ENCODE measurements at places on chromosomes 16 and 17. TPM values are rescaled to one million over a fixed set of nuclear protein-coding genes. Genes with fewer than 3 reads are reported as not detected.
A peak's percentile ranks its signal among the peaks of the same experiment; 100 is the strongest.

DNA sequence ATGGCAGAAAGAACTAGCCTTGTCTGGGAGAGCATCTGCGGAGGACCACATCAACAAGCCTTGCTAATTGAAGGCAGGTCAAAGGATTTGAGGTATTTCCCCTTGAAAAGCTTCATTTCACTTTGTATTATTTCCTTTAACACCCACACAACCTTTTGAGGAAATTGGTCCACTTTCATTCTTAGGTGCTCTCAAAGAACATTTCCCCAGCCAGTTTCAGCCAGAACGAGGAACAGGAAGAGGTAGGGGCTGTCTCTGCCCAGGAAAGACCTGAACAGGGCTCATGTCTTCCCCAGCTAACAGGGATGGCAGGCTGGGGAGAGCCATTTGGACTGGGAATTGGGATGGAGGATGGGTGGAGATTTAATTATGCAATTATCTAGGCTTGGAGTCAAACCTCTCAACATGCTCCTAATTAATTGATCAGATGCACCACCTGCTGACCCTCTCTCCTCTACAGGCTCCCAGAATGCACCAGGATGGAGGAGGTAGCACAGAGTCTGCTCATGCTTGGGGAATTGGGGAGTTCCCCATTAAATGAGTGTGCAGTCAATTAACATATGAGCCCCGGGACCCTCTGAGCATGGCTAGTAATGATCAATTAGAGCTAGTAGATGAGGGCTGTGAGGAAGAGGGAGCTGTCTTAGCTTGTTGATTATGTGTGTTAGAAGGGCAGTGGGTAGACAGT, 84.6 kb downstream of the GP2 start:
- DNase-seq, result no peak

DNA sequence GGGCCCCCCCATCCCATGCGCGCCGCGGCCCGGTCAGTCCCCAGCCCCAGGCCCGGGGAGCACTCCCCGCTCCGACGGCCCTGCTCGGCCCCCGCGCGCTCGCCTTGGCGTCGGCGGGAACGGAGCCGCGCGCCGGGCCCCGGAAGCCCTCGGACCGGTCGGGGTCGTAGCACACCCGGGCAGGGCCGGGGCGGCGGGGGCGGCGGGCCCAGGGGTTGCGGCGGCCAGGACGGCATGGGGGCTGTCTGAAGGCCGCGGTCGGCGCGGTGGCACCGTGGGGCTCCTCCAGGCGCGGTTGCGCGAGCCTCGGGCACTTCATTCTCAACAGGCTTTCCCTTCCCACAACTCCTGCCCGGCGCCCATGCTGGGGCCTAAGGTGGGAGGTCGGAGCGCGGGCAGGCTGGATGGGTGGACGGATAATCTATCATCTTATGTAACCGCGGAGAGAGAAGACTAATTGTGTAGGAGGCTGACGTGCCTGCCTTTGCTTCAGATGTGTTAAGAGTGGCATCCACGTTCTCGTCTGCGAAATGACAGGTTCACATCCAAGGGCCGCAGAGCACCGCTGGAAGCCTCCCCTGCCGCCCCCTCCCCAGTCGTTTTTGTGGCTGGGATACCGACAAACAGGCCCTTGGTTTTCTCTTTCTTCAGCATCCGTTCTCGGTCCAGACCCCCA, 708 bp downstream of the BAIAP2 start:
- DNase-seq, result peak; percentile 42

- DNase-seq, result no peak
These were observed 15.9 kb downstream of the PSMB3 start for GRCh38 chr17:38768417-38768816.

DNA sequence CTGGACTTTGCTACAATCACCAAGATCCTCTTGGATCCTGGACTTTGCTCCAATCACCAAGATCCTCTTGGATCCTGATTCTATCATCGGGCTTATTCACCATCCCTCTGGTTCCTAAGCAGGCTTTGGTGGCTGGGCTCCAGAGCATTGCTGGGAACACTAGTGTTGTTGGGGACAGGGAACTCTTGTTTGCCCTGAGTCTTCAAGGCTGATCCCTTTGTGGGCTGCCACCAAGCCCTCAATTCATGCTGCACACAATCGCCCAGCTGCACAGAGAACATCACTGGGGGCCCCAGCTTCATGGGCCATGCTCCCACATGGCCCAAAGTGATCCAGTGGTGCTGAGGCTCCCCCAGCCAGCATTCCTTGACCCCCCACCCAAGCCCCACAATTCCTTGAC, 88.3 kb downstream of the TMEM132E start:
- DNase-seq, result no peak

DNA sequence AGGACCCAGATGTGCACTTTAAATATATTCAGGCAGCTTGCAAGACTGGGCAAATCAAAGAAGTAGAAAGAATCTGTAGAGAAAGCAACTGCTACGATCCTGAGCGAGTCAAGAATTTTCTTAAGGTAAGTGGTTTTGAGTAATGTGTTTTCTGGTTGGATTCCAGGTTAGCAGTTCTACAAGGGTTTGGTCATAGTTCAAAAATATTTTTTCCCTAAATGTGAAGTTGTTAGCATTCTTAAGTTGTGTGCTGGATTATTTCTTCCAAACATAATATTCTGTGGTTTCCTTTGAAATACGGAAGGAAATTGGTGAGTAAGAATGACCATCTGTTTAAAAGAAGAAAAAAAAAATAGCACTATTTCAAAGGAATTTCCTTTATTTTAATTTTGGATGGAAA, 38.4 kb downstream of the PTRH2 start:
- no peak for DNase-seq

GRCh38 chr17:51472670-51473205, 212.4 kb downstream of the UTP18 start:
- DNase-seq, result no peak

- no peak for DNase-seq
These were observed 16.4 kb upstream of the ALOX15B start for GRCh38 chr17:8022360-8023003.

- peak; percentile 83 for DNase-seq
These were observed 17.6 kb downstream of the ZNF213 start for GRCh38 chr16:3152277-3152990.

DNA sequence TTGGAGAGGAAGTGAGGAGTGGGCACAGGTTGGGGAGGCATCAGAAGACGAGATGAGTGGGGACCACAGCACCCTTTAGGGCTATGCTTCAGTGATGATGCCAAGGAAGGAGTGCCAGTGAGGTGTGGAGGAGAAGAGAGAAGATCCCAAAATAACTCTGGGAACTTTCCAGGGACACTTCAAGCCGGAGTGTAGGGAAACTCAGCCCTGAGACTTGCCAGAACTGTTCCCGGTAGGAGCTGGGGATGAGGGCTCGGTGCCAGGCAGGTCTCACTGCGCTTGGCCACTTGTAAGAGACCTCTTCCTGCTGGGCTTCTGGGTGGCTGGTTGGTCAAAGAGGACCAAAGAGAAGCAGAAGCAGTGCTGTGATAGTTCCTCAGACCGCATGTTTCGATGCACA, 63.6 kb downstream of the SHISA6 start:
- no peak for DNase-seq

GRCh38 chr17:61477204-61477834, 25.1 kb downstream of the TBX4 start:
- no peak for DNase-seq

DNA sequence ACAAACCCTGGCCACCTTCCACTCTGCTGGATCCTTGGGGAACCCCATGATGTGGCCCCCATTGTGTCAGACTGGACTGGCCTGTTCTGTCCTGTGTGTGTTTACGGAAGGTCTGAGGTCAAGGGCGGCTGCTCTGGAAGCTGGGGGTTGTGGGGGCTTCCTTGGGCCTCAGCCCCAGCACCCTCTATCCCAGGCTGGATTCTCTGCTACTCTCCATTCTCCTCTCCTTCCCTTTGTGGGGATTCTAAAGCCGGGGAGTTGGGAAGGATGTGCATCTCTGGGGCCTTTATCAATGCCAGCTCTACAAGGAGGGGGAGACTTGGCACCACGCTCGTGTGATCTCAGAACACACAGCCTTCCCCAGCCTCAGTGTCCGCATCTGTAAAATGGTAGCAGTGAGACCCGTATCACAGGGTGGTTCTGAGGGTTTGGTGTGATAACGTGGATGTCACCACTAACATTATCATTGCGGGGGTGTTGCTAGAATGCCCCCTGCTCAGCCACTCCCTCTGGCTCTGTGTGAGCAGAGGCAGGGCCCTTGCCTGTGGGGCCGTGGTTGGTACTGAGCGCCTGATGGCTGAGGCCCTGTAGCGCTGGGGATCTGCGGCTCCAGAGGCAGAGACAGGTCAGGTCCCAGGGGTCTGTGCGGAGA, 18.1 kb downstream of the ADGRG1 start:
- DNase-seq, result no peak

DNA sequence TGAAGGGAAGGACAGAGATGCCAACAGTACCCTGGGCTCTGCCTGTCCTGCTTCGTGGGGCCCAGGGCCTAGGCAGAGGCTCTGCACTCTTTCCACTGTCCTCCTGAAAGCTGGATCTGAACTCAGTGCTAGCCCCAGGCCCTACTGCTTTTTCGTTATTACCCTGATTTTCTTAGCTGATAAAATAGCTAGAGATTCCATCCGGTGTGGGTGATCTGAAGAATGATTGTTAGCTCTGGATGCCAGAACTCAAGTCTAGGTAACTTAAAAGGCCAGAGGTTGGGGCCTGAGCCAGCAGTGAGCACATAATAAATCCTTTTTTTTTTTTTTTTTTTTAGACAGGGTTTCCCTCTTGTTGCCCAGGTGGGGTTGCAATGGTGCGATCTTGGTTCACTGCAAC, 1.8 kb upstream of the MYBBP1A start:
- no peak for DNase-seq

DNA sequence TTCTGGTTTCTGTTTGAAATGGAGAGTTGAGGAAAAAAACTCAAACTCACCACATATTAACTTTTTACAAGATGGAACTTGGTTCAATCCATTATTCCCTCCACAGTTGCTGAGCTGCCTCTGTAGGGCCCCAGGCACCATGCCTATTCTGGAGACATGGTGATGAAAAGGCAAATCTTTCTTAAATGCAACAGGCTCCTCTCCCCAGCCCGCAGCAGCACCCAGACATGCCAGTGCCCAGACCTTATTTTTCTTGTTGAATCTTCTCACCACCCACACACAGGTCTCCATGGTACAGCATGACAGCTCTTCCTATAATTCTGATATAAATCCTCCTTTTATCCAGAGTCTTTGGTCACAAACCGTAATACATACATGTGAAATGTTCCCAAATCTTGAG, 7.6 kb downstream of the CYTH1 start:
- peak; percentile 46 for DNase-seq

DNA sequence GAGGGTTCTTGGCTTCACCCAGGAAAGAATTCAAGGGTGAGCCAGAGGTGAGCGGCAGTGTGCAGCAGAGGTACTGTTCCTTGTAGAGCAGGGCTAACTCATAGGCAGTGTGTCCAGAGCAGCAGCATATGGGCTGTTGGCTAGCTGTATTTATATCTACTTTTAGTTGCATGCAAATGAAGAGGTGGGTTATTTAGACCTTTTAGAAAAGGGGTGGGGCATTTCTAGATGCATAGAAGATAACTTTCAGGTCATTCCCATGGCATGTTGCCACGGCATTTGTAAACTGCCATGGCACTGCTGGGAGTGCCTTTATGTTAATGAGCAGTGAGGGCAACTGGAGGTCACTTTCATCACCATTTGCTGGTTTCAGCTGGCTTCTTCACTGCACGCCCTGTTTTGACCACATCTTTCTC, 141.0 kb downstream of the STX8 start:
- no peak for DNase-seq

GRCh38 chr17:51057534-51057933, 63.1 kb downstream of the SPAG9 start:
- no peak for DNase-seq

DNA sequence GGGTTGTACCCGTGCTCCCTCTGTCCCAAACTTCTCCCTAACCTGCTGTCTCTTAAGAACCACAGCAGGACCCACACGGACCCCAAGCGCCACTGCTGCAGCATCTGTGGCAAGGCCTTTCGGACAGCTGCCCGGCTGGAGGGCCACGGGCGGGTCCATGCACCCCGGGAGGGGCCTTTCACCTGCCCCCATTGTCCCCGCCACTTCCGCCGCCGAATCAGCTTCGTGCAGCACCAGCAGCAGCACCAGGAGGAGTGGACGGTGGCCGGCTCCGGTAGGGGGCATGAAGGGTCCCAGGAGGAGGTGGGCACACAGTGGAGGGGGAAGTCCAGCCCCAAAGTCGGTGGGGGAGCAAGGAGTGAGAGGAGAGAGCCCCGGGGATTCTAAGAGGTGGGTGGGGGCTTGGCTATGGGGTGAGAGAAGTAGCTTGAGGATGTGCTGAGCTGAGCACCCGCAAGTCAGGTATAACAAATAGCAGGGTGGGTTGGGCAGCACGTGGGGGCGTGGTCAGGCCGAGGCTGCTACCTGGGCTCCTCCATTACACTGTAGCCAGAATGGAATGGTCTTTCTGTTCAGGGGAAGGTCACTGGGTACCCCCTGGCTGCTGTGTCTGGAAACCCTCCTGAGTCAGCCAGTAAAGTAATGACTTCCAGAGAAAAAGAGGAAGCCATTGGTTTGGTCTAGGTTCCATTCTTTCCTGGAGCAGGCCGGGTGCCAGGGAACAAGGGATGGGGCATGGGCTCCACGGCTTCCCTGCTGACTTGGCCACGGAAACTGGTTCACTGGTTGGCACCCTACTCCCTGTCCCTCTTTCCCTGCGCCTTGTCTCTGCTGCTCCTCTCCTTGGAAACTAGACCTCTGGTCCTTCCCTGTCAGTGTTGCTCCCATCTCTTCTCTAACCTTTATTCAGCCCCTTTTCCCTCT, 7.1 kb downstream of the PRSS53 start:
- DNase-seq, result no peak

- DNase-seq, result no peak
These were observed 24.1 kb downstream of the WIPI1 start for GRCh38 chr17:68433211-68433610.

GRCh38 chr17:59617156-59617732, 2.5 kb upstream of the CLTC start:
- no peak for DNase-seq

DOC2B gene
- total RNA-seq, result 0.12 TPM

SLC38A8 gene
- total RNA-seq, result not detected

KRT25 gene
- not detected for total RNA-seq

FKBP10 gene
- 3.2 TPM for total RNA-seq

RNF166 gene
- 64.5 TPM for total RNA-seq

CETP gene
- total RNA-seq, result not detected

Measured in activated T-cell treated with anti-CD3 and anti-CD28 coated beads, Interleukin-2, amount 50 U/mL, for 72 hours (primary cell).